ENCODE measurements at places on chromosomes 7 and 10.

- no peak for DNase-seq
Observed at GRCh38 chr10:129511758-129512157, 44.7 kb downstream of the MGMT start.

GRCh38 chr7:407721-408539 lies 111.7 kb downstream of the PDGFA start:
- DNase-seq = no peak

GRCh38 chr7:119838444-119838843 lies 434.5 kb upstream of the KCND2 start:
- DNase-seq = no peak

- DNase-seq = no peak
Observed at GRCh38 chr7:33940503-33940902, 35.2 kb downstream of the BMPER start.

Data from NCI-H69 (cell line).